CD4-positive, alpha-beta T cell treated with Interleukin-15 for 4 hours (primary cell): ENCODE measurements at places on chromosomes 12 and 14.
A peak's percentile ranks its signal among the peaks of the same experiment; 100 is the strongest.

DNA sequence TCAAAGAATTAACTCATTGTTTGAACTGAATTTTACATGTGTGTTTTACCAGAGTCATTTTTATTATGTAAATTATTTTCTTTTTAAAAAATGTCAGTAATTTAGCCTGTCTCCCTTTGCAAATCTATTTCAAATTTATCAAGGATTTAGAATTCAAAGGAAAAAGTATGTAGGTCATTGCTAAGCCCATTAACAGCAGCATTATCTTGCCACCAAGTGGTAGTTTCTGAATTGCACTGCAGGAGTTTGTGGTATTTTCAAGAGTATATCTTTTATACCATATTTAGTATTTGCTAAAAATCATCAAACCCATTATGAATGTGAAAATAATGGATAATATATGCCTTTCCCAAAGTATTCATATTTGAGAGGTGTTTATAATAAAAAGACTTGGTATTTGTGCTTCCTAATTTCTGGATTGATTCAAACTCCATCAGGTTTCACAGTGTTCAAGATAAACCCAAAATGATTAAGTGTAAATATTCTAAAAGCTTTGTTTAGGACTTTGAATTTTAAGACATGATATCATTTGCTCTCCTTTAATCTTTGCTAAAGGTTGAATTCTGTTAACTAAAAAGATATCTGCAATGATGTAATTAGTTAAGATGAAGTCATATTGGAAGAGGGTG is 711.4 kb downstream of the FSCB start:
- DNase-seq, result no peak

DNA sequence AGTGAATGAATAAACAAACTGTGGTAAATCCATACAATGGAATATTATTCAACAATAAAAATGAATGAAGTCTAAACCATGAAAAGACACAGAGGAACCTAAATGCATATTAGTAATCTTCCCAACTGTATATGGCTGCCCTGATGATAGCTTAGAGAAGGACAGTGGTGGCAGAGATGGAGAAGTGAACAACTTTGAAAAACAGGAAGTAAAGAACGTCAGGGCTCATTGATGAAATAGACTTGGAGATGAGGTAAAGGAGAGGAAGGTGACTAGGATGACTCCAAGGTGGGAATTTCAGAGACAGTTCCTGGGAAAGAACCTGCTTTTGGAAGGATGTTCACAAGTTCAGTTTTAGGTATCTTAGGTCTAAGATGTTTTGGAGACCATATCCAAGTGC is 36.3 kb upstream of the NT5DC3 start:
- DNase-seq, result no peak

DNA sequence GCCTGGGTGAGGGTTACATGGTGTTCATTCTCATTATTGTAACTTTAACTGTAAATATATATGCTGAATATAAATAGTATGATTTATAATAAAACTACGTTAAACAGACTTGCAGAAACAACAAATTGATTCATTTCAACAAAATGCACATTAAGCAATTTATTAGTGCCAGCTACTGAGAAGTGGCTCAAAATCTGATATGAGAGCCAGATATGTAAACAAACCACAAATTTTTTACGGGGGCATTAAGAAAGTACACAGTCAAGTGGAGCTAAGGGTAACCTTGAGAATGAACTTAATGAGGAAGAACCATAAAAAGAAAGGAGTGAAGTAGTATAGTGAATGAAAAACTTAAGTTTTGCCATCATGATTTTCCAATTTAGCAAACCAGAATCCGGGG is 40.3 kb downstream of the CEP128 start:
- no peak for DNase-seq

DNA sequence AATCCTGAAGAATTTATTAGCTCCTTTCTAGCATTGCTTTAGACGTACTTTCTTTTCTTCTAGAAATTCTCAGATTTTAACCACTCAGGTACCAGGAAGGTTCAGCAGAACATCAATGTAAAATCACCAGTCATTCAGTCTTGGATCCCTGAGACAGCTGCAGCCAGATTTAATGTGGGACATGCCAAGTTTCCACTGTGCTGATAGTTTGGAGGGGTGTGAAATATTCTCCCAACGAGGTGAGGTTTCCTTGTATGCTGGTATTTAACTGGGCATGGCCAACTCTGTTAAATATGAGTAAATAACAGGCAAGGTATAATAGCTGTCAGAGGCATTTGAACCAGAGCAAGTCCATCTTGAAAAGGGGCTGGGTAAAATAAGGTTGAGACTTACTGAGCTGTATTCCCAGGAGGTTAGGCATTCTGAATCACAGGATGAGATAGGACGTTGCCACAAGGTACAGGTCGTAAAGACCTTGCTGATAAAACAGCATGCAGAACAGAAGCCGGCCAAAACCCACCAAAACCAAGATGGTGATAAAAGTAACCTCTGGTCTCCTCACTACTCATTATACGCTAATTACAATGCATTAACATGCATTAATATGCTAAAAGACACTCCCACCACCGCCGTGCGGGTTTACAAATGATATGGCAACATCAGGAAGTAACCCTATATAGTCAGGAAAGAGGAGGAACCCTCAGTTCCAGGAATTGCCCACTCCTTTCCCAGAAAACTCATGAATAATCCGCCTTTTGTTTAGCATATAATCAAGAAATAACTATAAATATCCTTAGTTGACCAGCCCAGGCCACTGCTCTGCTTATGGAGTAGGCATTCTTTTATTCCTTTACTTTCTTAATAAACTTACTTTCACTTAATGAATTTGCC is 75.2 kb upstream of the RASSF8 start:
- no peak for DNase-seq

- DNase-seq, result no peak
These were observed 34.5 kb upstream of the BICD1 start for GRCh38 chr12:32072102-32072501.

DNA sequence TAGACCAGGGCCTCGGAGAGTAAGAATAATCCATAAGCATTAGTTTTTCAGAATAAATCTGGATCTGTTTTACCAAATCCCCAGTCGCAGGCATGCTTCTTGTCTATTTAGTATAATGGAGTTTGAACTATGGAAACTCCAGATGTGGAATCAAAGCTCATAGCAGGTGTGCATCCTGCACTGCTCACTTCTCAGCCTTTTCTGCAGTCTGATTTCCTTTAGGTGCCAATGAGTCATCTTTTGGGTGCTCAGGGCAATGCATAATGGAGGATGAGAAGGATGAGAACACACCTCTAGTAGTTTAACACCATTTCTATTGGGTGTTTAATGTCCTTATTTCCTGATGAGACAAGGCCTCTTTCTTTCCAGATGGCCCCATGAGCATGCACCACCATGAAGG is 961.2 kb downstream of the TMEM121 start:
- DNase-seq, result no peak

- DNase-seq, result no peak
These were observed 97.1 kb upstream of the CDKN3 start for GRCh38 chr14:54299410-54300363.

DNA sequence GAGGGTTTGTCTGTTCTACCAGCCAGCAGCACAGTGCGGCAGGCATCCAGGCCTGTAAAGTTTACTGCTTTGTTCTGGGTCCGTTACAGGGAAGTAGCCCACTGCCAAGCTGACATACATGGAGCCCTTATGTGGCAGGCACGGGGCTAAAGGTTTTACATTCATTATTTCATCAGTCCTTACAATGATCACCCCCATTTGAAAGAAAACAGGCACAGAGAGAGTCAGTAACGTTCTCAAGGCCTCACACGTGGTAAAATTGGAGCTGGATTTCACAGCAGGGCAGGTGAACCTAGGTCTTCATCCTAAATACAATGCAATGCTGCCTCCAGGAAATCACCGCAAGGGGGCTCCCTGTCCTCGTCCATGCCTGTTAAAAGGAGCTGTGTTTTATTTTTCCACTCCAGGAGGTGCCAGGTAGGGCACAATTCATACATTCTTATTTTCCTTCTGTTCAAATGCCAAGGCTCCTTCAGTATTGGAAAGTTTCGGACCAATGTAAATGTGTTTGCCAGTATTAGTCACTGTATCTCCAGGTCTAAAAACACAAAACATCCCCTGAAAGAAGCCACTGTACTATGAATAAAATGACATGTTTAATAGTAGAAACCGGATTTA is 172.2 kb upstream of the GZMB start:
- peak; percentile 10 for DNase-seq

GRCh38 chr12:97312570-97313135 is 150.0 kb upstream of the RMST start:
- no peak for DNase-seq

- DNase-seq, result no peak
These were observed 29.9 kb downstream of the SLC41A2 start for GRCh38 chr12:104928036-104928745.

- no peak for DNase-seq
These were observed 54.2 kb downstream of the CCNK start for GRCh38 chr14:99535448-99535847.

DNA sequence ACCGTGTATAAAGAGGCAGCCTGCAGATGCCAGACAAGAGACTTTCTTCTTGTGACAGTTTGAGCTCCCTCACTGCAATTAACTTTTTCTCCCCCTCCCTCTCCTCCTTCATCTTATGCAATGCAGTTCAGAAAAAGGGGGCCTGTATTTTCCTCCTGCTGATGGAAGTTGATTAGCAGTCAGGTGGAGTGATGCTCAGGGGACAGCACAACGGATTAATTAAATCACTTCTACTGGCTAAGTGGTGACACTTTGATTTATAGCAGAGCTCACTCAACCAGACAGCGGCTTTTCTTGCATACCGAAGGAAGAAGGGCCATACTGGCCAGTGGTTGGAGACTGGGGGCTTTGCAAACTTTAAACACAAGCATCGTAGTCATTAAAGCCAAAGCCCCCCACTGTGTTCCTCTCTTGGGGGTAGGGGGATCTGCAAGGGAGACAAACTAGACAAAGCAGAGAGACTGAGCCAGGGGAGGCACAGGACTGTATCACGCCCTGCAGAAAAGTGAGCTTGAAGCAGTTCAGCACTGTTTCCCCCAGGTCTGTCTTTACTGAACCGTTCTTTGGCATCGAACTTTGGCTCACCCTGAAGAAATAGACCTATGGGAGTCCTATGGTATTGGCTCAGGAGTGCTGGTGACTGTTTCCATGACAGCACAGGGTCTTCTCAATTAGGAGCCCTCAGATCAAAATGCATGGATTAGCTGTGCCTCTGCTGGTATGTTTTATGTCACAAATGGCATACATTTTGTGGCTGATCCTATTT is 47.7 kb downstream of the SPRING1 start:
- DNase-seq, result no peak

- DNase-seq, result no peak
These were observed 72.8 kb downstream of the TAOK3 start for GRCh38 chr12:118299791-118300460.

DNA sequence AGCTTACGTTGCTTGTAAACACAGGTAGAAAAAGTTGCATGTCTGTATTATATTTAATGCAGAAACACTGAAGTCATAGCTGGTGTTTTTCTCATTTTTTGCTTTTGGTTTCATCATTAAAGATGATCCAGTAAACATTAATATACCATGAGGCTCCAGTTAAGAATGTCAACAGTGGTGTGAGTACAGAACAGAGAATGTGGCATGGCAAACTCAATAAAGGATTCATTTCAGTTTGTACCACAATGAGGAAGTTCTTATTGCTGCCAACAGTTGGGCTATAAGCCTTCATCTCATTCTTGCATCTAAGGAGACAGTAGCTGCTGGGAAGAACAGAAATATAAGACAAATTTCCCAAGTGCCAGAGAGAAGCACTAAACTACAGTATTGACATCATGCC is 72.1 kb upstream of the ST8SIA1 start:
- no peak for DNase-seq

DNA sequence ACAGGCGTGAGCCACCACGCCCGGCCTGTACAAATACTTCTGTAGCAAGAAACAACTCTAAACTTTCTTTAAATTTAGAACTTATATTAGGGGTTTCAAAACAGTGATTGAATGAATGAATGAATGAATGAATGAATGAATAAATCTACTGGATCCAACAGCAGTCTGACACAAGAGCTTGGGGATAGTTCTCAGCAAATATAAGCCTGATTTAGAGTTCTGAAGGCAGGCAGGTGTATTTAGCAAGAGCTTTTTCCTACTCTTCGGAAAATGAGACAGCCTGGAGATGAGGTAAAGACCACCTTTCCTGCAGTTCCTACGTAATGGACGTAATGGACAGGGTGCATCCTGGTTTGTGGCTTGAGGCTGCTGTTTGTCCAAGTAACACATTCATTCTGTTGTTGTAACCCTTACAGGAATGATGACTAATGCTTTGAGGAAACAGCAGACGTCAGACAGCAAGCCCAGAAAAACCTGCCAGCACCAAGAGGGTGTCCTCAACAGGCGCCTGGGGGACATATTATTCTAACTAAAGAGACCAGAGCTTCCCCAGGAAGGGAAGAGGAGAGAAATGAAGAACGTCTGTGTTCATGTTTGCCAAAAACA is 277.4 kb upstream of the SOX5 start:
- DNase-seq, result no peak

DNA sequence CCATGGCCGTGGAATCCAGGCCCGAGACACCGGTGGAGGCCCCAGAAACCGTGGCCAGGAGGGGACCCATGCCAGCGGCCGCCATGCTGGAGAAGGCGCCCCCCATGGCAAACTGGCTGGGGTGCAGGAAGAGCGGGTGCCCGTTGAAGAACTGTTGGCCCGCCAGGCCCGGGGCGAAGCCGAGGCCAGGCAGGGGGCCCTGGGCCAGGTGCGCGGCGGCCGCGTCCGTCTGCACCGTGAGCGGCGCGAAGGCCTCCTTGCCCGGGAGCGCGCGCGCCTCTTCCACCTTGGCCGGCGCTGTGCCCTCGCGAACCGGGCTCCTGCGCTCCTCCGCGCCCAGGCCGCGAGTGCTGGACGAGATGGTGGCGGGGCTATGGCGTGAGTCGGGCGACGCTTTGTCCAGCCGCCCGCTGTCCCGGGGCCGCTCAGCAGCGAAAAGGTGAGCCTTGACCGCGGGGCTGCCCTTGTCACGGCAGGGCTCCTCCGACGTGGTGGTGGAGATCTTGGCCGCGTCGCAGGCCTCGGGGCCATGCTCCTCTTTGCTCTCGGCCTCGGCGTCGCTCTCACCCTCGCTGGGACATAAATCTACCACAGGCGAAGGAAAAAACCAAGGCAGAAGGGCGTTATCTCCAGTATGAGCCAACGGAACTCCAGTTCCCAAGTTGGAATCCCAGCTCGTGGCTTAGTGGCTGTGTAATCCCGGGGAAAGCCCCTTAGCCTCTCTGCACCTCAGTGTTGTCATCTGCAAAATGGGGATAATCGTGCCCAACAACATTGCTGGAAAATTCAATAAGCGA is 9.5 kb downstream of the TBX3 start:
- no peak for DNase-seq

GRCh38 chr14:60863249-60863648 is 117.6 kb downstream of the TRMT5 start:
- DNase-seq, result no peak
